ENCODE measurements at places on chromosomes 12 and 14. TPM values are rescaled to one million over a fixed set of nuclear protein-coding genes. Genes with fewer than 3 reads are reported as not detected.

The GPD1 gene
- total RNA-seq = 0.88 TPM

The SPRYD4 gene
- 5.5 TPM for total RNA-seq

The BMP4 gene
- total RNA-seq = not detected

The MANSC4 gene
- not detected for total RNA-seq

The PFKM gene
- 68.4 TPM for total RNA-seq

The ALX1 gene
- not detected for total RNA-seq

The SAMD15 gene
- total RNA-seq = 0.29 TPM

The ANKRD9 gene
- 13.4 TPM for total RNA-seq

The ANKRD33 gene
- not detected for total RNA-seq

The RILPL2 gene
- total RNA-seq = 20.1 TPM

The DCAF4 gene
- total RNA-seq = 20.4 TPM

- H3K27ac ChIP-seq = no peak overlapping the region
- H3K36me3 ChIP-seq = no peaks in the 10 kb centered on the region
- no peak for DNase-seq
These were observed 120.8 kb upstream of the WSCD2 start for GRCh38 chr12:108008163-108008905.

DNA sequence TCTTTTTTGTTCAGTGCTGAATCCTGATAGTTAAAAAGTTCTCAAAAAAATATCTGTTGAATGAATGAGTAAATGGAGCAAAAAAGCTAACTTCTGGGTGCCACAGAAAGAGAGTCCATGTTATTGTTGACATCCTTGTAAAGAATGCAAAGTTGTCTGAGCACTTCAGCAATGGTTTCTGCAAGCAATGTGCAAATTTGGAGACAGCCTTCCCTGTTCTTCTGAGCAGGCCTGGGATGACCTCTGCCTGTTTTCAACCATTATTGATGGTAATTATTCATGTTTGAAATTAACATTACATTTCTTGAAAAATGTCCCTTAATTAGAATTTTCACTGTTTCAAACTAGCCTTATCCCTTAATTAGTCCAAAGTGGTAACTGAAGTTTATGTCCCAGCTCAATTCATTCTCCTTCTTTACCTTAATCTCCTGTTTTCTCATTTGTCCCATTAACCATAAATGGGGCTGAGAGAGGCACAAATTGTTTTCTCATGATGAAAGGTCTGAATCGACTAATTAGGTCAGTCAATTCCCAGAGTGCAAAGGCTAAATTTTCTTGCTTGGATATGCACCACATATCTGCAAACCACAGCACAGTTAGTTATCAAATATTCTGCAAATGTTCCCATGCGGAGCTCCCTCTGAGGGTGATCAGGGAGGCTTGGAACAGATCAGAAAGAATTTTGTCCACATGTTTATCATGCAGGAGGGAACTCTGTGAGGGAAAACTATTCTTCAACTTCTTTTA, 139.4 kb upstream of the KRR1 start:
- no peak overlapping the region for H3K27ac ChIP-seq
- H3K4me3 ChIP-seq = no peak overlapping the region
- DNase-seq = no peak
- peaks cover 25% of the 10 kb centered on the region for H3K4me1 ChIP-seq
- peaks cover 9% of the 10 kb centered on the region for H3K27me3 ChIP-seq

DNA sequence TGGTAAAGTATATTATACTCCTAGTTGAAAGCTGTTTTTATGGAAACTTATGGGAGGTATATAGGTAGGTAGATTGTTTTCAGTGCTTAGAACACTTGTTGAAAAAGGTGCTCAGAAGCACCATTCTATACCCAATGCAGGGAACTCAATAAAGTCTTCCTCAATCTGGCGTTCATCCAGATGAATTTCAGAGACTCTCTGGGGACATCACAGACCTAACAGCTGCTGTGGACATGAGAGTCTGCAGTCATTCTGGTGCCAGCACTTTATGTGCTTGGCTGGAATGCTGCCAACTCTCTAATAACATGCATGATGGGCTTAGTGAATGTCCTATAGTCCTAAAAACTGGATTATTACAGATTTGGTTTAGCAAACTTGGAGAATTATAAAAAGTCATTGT, 115.9 kb downstream of the NTN4 start:
- H3K4me3 ChIP-seq = no peak overlapping the region
- H3K36me3 ChIP-seq = no peaks in the 10 kb centered on the region
- no peak for DNase-seq
- peaks cover 3% of the 10 kb centered on the region for H3K27me3 ChIP-seq
- no peaks in the 10 kb centered on the region for H3K4me1 ChIP-seq

DNA sequence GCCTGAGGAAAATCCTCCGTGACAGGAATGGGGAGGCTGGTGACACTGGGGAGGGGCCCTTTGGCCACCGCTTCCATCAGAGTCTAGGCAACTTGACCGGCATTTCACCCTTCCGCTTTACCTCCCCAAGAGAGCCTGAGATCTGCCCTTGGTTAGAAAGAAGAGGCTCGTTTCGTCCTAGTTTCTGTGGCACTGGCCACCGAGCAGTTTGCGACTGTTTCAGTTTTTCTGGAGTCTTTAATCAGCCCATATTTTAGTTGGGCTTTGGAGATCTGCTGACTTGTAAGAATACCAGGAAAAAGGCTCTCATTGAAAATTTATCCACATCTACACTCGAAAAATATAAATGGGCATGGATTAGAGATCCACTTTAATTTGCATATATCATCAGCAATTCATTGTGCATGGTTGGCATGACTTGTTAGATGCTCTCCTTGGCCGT, 414 bp upstream of the ANKS1B start:
- H3K4me3 ChIP-seq = peak overlapping the region; percentile 73
- peaks cover 8% of the 10 kb centered on the region for H3K4me1 ChIP-seq
- peaks cover 51% of the 10 kb centered on the region for H3K27me3 ChIP-seq
- H3K27ac ChIP-seq = no peak overlapping the region
- H3K36me3 ChIP-seq = no peaks in the 10 kb centered on the region

- no peak for DNase-seq
- H3K27me3 ChIP-seq = peaks cover 4% of the 10 kb centered on the region
- no peak overlapping the region for H3K4me3 ChIP-seq
- no peaks in the 10 kb centered on the region for H3K4me1 ChIP-seq
- no peaks in the 10 kb centered on the region for H3K36me3 ChIP-seq
These were observed 220.3 kb upstream of the ARID2 start for GRCh38 chr12:45509187-45509586.

GRCh38 chr12:78866518-78866917, 1.9 kb downstream of the SYT1 start:
- no peak for DNase-seq
- no peaks in the 10 kb centered on the region for H3K36me3 ChIP-seq
- no peaks in the 10 kb centered on the region for H3K4me1 ChIP-seq
- peaks cover 21% of the 10 kb centered on the region for H3K27me3 ChIP-seq

GRCh38 chr12:49974231-49974675, 1.5 kb downstream of the AQP6 start:
- no peaks in the 10 kb centered on the region for H3K27me3 ChIP-seq
- H3K4me1 ChIP-seq = no peaks in the 10 kb centered on the region
- no peak overlapping the region for H3K4me3 ChIP-seq
- no peak for DNase-seq
- H3K36me3 ChIP-seq = no peaks in the 10 kb centered on the region

DNA sequence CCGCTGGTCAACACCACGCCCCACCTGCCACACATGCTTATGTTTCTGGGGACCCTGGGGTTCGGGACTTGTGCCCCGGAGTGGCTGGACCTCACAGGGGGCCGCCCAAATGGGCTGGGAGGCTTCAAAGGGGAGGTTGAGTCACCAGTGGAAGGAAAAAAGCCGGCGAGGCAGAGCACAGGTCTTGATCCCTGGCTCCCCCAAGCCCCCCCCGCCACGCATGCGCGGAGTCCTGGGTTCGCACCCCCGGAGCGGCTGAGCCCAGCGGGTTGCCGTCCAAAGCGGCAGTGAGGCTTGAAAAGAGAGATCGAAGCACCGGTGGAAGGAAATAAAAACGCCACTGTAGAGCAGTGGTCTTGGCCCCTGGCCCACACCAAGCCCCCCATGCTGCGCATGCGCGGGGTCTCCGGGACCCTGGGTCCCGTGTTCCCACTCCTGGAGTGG, 313.5 kb downstream of the ALG10 start:
- DNase-seq = no peak
- no peak overlapping the region for H3K27ac ChIP-seq
- no peaks in the 10 kb centered on the region for H3K4me1 ChIP-seq
- no peaks in the 10 kb centered on the region for H3K36me3 ChIP-seq
- no peak overlapping the region for H3K4me3 ChIP-seq

DNA sequence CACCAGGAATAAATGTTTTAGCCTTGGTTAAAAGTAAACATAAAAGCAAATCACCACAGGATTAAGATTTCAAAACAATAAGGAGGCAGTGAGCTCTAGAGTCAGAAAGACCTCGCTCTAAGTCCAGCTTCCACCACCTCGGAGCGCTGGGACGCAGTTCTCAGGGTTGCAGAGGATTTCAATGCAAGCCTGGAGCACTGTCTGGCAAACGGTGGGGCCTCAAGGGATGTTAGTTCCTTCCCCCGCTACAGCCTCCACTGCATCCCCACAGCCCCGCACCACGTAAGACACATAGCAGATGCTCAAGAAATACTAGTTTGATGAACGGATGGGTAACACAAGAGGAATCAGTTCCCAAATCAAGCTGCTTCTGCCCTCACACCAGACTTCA, 39.3 kb upstream of the TMCC3 start:
- no peak overlapping the region for H3K27ac ChIP-seq
- H3K4me3 ChIP-seq = no peak overlapping the region
- no peaks in the 10 kb centered on the region for H3K27me3 ChIP-seq
- no peak for DNase-seq
- no peaks in the 10 kb centered on the region for H3K4me1 ChIP-seq

GRCh38 chr12:9906873-9907272, 25.3 kb downstream of the CLEC2A start:
- peaks cover 2% of the 10 kb centered on the region for H3K27me3 ChIP-seq
- peaks cover 13% of the 10 kb centered on the region for H3K36me3 ChIP-seq
- DNase-seq = peak; percentile 23

DNA sequence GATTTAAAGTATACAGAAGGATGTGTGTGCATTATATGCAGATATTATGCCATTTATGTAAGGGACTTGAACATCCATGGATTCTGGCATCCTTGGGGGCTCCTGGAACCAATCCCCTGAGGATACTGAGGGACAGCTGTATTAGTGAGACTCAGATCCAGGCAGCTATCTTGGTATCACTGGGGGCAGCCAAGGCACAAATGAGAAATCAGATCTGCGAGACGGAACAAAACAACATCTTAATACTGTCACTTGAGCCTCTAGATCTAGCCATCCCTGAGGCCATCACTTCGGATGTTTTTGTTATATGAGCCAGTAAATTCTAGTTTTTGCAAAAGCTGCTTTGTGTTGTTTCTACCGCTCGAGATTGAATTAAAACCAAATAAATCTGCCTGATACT, 175.1 kb upstream of the SFSWAP start:
- H3K27me3 ChIP-seq = no peaks in the 10 kb centered on the region
- no peak overlapping the region for H3K4me3 ChIP-seq
- H3K27ac ChIP-seq = no peak overlapping the region

DNA sequence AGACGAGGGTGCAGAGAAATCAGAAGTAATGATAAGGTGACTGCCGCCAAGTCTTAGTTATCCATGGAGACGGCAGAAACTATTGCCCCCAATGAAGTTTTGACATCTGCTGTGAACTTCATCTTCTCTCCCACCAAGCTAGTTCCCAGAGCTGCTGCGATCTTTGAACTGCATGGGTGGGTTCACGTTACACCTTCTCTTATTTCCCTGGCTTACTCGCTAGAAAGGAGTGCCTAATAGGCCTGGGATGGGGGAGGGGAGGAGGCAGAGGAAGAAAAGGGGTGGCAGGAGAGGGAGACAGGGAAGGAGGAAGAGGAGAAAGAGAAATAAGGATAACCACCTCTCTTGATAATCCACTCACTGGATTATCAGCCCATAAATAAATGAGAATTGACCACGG, 157.1 kb downstream of the NTF3 start:
- H3K27me3 ChIP-seq = peaks cover 2% of the 10 kb centered on the region
- no peaks in the 10 kb centered on the region for H3K4me1 ChIP-seq
- DNase-seq = no peak
- no peak overlapping the region for H3K27ac ChIP-seq
- no peaks in the 10 kb centered on the region for H3K36me3 ChIP-seq

GRCh38 chr12:29269706-29270408, 111.1 kb downstream of the ERGIC2 start:
- H3K4me3 ChIP-seq = no peak overlapping the region
- peaks cover 3% of the 10 kb centered on the region for H3K27me3 ChIP-seq
- H3K4me1 ChIP-seq = no peaks in the 10 kb centered on the region
- no peak for DNase-seq

GRCh38 chr12:68367903-68368302, 35.7 kb upstream of the MDM1 start:
- no peak overlapping the region for H3K4me3 ChIP-seq
- DNase-seq = no peak
- no peaks in the 10 kb centered on the region for H3K27me3 ChIP-seq
- H3K27ac ChIP-seq = peak overlapping the region; percentile 88
- H3K36me3 ChIP-seq = peaks cover 4% of the 10 kb centered on the region

- no peak for DNase-seq
- H3K27ac ChIP-seq = no peak overlapping the region
- no peaks in the 10 kb centered on the region for H3K4me1 ChIP-seq
- no peaks in the 10 kb centered on the region for H3K27me3 ChIP-seq
These were observed 325.8 kb upstream of the DIO3 start for GRCh38 chr14:101235335-101236103.

- peaks cover 4% of the 10 kb centered on the region for H3K27me3 ChIP-seq
- H3K36me3 ChIP-seq = no peaks in the 10 kb centered on the region
- no peak overlapping the region for H3K4me3 ChIP-seq
- no peaks in the 10 kb centered on the region for H3K4me1 ChIP-seq
- no peak overlapping the region for H3K27ac ChIP-seq
These were observed 147.3 kb downstream of the TSPAN9 start for GRCh38 chr12:3224530-3224903.

DNA sequence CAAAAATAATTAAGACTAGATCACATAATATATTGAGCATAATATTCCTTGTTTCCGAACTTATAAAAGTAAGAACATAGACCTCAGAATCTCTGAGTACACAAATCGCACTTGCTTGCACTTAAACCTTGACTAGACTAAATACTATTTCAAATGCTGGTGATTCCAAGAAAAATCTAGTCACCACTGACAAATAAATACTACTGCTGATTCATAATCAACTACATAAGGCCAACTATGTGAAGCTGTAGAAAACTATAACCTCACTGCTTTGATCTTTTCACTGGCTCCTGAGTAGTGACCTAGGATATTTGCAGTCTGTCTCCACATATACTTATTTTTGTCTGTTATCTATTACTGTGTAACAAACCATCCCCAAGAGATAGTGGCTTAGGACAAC, 245.4 kb downstream of the DIO2 start:
- H3K36me3 ChIP-seq = no peaks in the 10 kb centered on the region
- no peak for DNase-seq
- no peak overlapping the region for H3K4me3 ChIP-seq
- H3K27me3 ChIP-seq = no peaks in the 10 kb centered on the region

DNA sequence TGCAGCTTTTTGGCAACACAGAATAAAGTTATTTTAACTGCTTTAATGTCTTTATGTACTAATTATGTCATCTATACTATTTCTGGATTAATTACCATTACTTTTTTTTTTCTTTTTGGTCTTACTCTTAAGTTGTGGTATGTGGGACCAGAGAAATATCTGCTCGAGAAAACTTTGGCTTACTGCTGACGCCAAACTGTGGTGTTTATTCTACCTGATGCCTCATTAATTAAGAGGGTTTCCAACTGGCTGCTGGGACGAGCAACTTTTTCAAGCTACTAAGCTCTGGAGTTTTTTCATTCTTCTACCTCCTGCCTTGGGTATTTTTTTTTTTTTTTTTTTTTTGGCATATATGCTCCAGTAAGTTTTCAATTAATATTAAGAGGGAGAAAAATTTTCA, 1257.5 kb downstream of the FSCB start:
- H3K36me3 ChIP-seq = no peaks in the 10 kb centered on the region
- no peaks in the 10 kb centered on the region for H3K27me3 ChIP-seq
- DNase-seq = no peak
- H3K4me3 ChIP-seq = no peak overlapping the region
